Activated CD4-positive, CD25-positive, alpha-beta regulatory T cell (primary cell): ENCODE measurements at places on chromosomes 6 and 20.

GRCh38 chr6:42239736-42240375, 22.2 kb upstream of the MRPS10 start:
- no peak for DNase-seq

DNA sequence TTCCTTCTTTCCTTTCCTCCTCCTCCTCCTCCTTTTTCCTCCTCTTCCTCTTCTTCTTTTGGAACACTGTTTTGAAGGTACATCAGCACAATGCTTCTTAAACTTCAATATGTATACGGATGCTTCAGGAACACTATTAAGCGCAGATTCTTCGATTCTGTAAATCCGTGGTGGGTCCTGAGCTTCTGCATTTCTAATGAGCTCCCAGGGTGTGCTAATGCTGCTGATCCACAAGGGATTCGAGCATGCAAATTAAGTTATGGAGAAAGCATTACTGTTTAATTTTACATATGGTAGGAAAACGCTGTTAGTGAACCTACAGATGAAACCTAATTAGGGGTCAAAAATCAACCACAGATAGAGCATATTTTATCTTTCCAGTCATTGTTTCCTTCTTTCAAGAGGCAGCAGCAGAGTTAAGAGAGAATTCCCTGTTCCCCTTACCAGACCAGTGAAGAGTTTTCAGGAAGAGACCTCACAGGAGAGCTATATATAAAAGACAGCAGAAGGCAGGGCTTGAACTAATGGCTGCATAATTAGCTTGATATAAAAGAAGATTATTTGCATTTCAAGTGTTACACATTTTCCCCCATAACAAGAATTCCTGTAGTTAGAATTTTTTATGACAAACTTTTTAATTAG, 47.2 kb downstream of the KIF13A start:
- no peak for DNase-seq

- peak; percentile 7 for DNase-seq
Observed at GRCh38 chr20:58481481-58482021, 33.6 kb downstream of the APCDD1L start.

- DNase-seq, result no peak
Observed at GRCh38 chr6:68134796-68135195, 500.3 kb upstream of the ADGRB3 start.
